Right atrium auricular region (tissue), 2 donors: ENCODE measurements at places on chromosomes 6 and 20. TPM values are rescaled to one million over a fixed set of nuclear protein-coding genes. Genes with fewer than 3 reads are reported as not detected.

Gene PRKN
- total RNA-seq, result 19.3 TPM

GRCh38 chr20:13058666-13059389, 50.1 kb downstream of the SPTLC3 start:
- no peaks in the 10 kb centered on the region for H3K36me3 ChIP-seq
- H3K4me1 ChIP-seq, result no peaks in the 10 kb centered on the region
- DNase-seq, result no peak
- no peaks in the 10 kb centered on the region for H3K27me3 ChIP-seq

DNA sequence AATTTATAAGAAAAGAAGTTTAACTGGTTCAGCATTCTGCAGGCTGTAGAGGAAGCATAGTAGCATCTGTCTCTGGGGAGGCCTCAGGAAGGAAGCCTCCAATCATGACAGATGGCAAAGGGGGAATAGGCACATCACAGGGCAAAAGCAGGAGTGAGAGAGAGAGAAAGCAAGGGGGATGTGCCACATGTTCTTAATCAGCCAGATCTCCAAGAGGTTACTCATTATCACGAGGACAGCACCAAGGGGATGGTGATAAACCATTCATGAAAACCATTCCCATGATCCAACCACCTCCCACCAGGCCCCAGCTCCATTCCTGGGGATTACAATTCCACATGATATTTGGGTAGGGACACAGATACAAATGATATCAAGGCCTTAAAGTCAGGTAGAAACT, 217.5 kb upstream of the TCF21 start:
- H3K27me3 ChIP-seq, result no peaks in the 10 kb centered on the region
- H3K4me1 ChIP-seq, result no peaks in the 10 kb centered on the region
- no peaks in the 10 kb centered on the region for H3K36me3 ChIP-seq
- no peak for DNase-seq
- H3K4me3 ChIP-seq, result no peak overlapping the region

GRCh38 chr6:42028234-42029061, 21.9 kb upstream of the TAF8 start:
- no peaks in the 10 kb centered on the region for H3K27me3 ChIP-seq
- peak overlapping the region; percentile 29 for H3K27ac ChIP-seq
- no peaks in the 10 kb centered on the region for H3K4me1 ChIP-seq
- no peak for DNase-seq
- H3K36me3 ChIP-seq, result no peaks in the 10 kb centered on the region

- H3K36me3 ChIP-seq, result no peaks in the 10 kb centered on the region
- no peaks in the 10 kb centered on the region for H3K27me3 ChIP-seq
- H3K4me3 ChIP-seq, result no peak overlapping the region
- no peaks in the 10 kb centered on the region for H3K4me1 ChIP-seq
- no peak for DNase-seq
- no peak overlapping the region for H3K27ac ChIP-seq
These were observed 110.1 kb upstream of the HDAC2 start for GRCh38 chr6:114080891-114081510.

DNA sequence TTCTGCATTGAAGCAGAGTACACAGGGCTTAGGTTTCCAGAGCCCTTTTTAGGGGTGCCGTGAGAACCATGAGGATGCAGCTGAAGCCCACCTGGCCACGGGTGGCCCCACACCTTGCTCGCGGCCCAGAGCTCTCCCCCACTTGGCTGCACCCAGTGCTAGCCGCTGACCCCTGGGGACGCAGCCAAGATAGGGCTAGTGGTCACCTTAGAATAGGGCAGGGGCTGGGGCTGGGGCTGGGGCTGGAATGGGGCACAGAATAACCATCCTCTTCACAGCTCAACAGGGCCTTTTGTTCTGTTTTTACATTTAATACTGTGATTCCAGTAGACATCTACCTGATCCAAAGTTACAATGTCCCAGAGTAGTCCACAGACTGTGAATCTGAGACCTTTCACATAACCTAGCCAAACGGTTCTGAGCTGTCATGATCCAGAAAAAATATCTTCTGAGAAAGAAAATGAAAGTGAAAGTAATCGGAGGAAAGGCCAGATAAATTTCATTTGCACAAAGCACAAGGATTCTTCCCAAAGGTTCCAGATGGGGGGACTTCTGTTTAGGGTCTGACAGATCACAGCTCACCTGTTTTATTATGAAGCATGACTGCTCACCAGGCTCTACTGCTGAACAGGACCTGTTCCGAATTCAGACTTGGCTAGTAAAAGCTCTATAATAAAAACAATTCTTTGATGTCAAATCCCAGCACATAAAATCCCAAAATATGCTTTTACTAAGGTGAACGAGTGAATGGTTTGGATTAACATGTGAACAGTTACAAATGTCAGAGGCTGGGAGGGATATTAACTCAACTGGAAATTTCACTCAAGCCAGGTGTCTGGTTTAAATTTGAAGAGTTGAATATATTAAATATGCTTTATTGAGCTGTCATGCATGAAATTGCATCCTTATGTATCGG, 401.9 kb downstream of the THBS2 start:
- H3K4me3 ChIP-seq, result peak overlapping the region; percentile 16
- no peak overlapping the region for H3K27ac ChIP-seq
- H3K27me3 ChIP-seq, result no peaks in the 10 kb centered on the region
- no peaks in the 10 kb centered on the region for H3K36me3 ChIP-seq

GRCh38 chr6:4163408-4164116, 28.2 kb upstream of the ECI2 start:
- no peak for DNase-seq
- H3K27ac ChIP-seq, result no peak overlapping the region
- H3K4me1 ChIP-seq, result peaks cover 9% of the 10 kb centered on the region
- H3K27me3 ChIP-seq, result no peaks in the 10 kb centered on the region
- no peaks in the 10 kb centered on the region for H3K36me3 ChIP-seq
- no peak overlapping the region for H3K4me3 ChIP-seq

Gene HAO1
- total RNA-seq, result not detected

Gene GPR31
- not detected for total RNA-seq

GRCh38 chr6:144675231-144675861, 390.2 kb downstream of the UTRN start:
- H3K36me3 ChIP-seq, result no peaks in the 10 kb centered on the region
- H3K27ac ChIP-seq, result no peak overlapping the region
- DNase-seq, result no peak
- H3K27me3 ChIP-seq, result no peaks in the 10 kb centered on the region

- H3K36me3 ChIP-seq, result no peaks in the 10 kb centered on the region
- no peak overlapping the region for H3K27ac ChIP-seq
- H3K4me3 ChIP-seq, result no peak overlapping the region
- no peaks in the 10 kb centered on the region for H3K27me3 ChIP-seq
These were observed 227.7 kb upstream of the RNF24 start for GRCh38 chr20:4243071-4243470.

Gene FHL5
- 13.8 TPM for total RNA-seq

DNA sequence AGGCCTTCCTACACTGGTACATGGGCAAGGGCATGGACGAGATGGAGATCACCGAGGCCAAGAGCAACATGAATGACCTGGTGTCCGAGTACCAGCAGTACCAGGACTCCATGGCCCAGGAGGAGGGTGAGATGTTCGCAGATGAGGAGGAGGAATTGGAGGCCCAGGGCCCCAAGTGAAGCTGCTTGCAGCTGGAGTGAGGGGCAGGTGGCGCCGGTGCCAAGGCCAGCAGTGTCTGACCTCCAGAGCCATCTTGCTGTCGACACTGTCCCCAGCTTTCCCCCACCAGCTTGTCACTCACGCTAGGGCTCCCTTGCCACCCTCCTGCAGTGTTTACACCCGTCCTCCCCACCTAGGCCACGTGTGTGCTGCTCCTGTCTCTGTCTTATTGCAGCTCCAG, 12.2 kb downstream of the GABRR2 start:
- H3K27me3 ChIP-seq, result no peaks in the 10 kb centered on the region
- no peak overlapping the region for H3K27ac ChIP-seq
- no peak for DNase-seq
- H3K36me3 ChIP-seq, result no peaks in the 10 kb centered on the region
- no peak overlapping the region for H3K4me3 ChIP-seq
- peaks cover 15% of the 10 kb centered on the region for H3K4me1 ChIP-seq

GRCh38 chr20:6339176-6339575, 216.3 kb upstream of the FERMT1 start:
- no peaks in the 10 kb centered on the region for H3K36me3 ChIP-seq
- no peak for DNase-seq
- H3K4me3 ChIP-seq, result no peak overlapping the region
- no peaks in the 10 kb centered on the region for H3K27me3 ChIP-seq
- no peaks in the 10 kb centered on the region for H3K4me1 ChIP-seq
- no peak overlapping the region for H3K27ac ChIP-seq

Gene CDC25B
- 10.4 TPM for total RNA-seq

Gene HLA-F
- 21.1 TPM for total RNA-seq

- no peak for DNase-seq
- H3K27ac ChIP-seq, result no peak overlapping the region
- H3K36me3 ChIP-seq, result no peaks in the 10 kb centered on the region
- H3K4me3 ChIP-seq, result no peak overlapping the region
These were observed 22.5 kb downstream of the RIPOR3 start for GRCh38 chr20:50668798-50669197.

Gene KCNS1
- total RNA-seq, result 0.39 TPM

- H3K36me3 ChIP-seq, result no peaks in the 10 kb centered on the region
- no peak overlapping the region for H3K4me3 ChIP-seq
- H3K4me1 ChIP-seq, result no peaks in the 10 kb centered on the region
- DNase-seq, result no peak
- no peak overlapping the region for H3K27ac ChIP-seq
These were observed 83.9 kb upstream of the SIRPG start for GRCh38 chr20:1741309-1742048.

GRCh38 chr20:1866834-1867233, 28.4 kb upstream of the SIRPA start:
- no peaks in the 10 kb centered on the region for H3K4me1 ChIP-seq
- no peaks in the 10 kb centered on the region for H3K36me3 ChIP-seq
- DNase-seq, result no peak
- H3K4me3 ChIP-seq, result no peak overlapping the region
- H3K27ac ChIP-seq, result no peak overlapping the region

Gene LYRM2
- total RNA-seq, result 18.9 TPM

- no peaks in the 10 kb centered on the region for H3K36me3 ChIP-seq
- no peak for DNase-seq
- no peak overlapping the region for H3K4me3 ChIP-seq
- H3K27me3 ChIP-seq, result no peaks in the 10 kb centered on the region
- no peaks in the 10 kb centered on the region for H3K4me1 ChIP-seq
These were observed 114.2 kb upstream of the LY86 start for GRCh38 chr6:6474170-6474920.

Gene RCAN2
- total RNA-seq, result 210 TPM

- no peak for DNase-seq
- no peaks in the 10 kb centered on the region for H3K4me1 ChIP-seq
- no peaks in the 10 kb centered on the region for H3K36me3 ChIP-seq
- no peaks in the 10 kb centered on the region for H3K27me3 ChIP-seq
- H3K4me3 ChIP-seq, result no peak overlapping the region
These were observed 23.4 kb upstream of the CEP85L start for GRCh38 chr6:118674772-118675171.

DNA sequence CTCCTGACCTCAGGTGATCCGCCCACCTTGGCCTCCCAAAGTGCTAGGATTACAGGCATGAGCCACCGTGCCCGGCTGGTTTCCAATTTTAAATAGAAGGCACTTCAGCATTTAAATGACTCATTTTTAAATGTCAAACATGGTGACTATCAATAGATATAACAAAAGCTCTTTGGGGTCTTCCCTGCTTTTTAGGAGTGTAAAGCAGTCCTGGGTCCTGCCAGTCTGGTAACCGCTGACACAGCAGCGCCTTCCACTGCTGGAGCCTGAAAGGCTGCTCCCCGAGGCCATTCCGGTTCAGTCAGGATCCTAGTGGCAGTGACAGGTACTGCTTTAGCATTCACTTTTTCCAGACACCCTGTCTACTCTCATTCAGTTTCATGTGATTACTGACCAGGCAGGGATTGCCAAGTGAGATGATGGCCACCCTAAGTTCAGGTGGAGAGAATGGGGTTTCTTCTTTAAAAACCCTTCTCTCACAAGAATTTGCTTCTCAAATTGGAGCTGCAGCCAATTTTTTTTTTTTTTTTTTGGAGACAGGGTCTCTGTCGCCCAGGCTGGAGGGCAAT, 5.1 kb downstream of the DIDO1 start:
- H3K4me1 ChIP-seq, result no peaks in the 10 kb centered on the region
- H3K4me3 ChIP-seq, result no peak overlapping the region
- H3K27ac ChIP-seq, result peak overlapping the region; percentile 7
- no peaks in the 10 kb centered on the region for H3K36me3 ChIP-seq

Gene FILIP1
- total RNA-seq, result 117 TPM

- H3K27ac ChIP-seq, result no peak overlapping the region
- H3K36me3 ChIP-seq, result no peaks in the 10 kb centered on the region
- no peak overlapping the region for H3K4me3 ChIP-seq
- no peak for DNase-seq
- H3K27me3 ChIP-seq, result no peaks in the 10 kb centered on the region
- no peaks in the 10 kb centered on the region for H3K4me1 ChIP-seq
These were observed 79.1 kb downstream of the SNAP25 start for GRCh38 chr20:10297684-10298240.

Gene HNF4A
- total RNA-seq, result not detected

GRCh38 chr20:3402453-3402852, 5.0 kb downstream of the DNAAF9 start:
- DNase-seq, result no peak
- no peak overlapping the region for H3K4me3 ChIP-seq
- no peaks in the 10 kb centered on the region for H3K4me1 ChIP-seq

GRCh38 chr6:25324066-25324762, 45.0 kb downstream of the CARMIL1 start:
- no peak overlapping the region for H3K4me3 ChIP-seq
- no peaks in the 10 kb centered on the region for H3K36me3 ChIP-seq
- H3K4me1 ChIP-seq, result no peaks in the 10 kb centered on the region
- no peak for DNase-seq
- H3K27me3 ChIP-seq, result no peaks in the 10 kb centered on the region

DNA sequence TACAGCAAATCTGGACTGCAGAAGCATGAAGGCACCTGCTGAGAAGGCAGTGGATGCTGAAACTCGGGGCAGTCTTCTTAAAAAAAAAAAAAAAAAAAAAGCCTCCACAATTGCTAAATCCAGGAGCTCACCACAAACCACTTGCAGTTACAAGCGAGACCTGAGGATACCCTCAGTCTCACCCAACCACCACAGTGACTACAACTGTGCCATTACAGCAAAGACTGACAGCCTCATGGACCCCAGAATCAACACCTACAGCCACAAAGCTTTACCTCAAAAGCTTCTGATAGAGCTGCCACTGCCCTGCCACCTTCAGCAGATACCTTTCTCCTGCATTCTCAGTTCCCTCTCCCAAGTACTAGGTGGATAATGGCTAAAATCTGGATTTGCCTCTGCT, 9.0 kb downstream of the COL21A1 start:
- H3K27ac ChIP-seq, result no peak overlapping the region
- DNase-seq, result no peak
- H3K4me3 ChIP-seq, result no peak overlapping the region
- H3K36me3 ChIP-seq, result no peaks in the 10 kb centered on the region
